ENCODE measurements at places on chromosomes 11 and 22.

DNA sequence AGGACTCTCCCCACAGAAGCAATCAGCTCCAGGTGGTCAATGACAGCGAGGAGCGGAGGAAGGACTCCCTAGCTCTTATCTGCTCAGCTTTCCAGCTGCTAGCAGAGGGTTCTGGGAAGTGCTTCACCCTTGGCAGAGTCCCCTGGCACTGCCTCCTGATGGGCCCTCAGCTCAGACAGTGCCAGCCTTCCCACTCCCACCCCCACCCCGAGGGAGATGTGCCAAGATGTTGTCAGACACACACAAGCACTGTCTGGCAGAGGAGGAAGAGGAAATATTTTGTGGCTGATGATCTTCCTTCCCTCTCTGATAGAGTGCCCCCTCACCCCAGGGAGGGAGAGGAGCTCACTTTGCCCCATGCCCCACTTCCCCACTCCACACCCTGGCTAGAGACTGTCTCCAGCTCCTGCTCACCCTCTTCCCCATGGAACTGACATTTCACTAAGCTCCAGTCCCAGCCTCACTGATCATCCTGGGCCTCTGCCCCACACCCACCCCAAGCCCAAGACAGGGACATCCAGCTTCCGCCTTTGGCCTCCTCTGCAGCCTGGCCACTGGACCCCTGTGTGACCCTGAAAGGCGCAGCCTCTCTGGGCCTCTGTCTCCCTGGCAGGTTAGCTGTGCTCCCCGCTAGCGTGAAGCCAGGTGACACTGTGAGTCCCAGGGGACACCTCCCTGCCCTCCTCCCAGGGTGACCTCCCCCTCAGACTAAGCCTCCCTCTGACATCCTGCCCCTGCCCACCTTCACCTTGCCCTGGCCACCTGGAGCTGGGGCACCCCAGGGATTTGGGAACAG is 44.5 kb downstream of the SLCO2B1 start:
- peak; percentile 40 for DNase-seq

GRCh38 chr11:7311903-7312302 is 60.2 kb downstream of the SYT9 start:
- no peak for DNase-seq

DNA sequence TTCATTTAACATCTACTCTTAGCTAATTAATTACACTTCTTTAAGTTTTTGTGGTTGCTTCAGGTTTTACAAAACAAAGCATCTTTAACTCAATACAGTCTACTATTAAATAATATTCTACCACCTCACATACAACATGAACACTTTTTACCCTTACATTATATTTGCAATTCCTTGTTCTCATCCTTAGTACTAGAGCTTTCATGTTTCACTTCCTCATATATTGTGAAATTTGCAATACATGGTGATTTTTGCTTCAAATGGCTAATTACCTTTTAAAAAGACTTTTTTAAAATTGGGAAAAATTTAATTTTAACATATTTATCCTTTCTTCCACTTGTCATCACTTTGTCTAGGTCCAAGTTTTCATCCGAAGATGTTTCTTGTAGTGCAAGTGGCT is 37.5 kb downstream of the RSF1 start:
- no peak for DNase-seq

DNA sequence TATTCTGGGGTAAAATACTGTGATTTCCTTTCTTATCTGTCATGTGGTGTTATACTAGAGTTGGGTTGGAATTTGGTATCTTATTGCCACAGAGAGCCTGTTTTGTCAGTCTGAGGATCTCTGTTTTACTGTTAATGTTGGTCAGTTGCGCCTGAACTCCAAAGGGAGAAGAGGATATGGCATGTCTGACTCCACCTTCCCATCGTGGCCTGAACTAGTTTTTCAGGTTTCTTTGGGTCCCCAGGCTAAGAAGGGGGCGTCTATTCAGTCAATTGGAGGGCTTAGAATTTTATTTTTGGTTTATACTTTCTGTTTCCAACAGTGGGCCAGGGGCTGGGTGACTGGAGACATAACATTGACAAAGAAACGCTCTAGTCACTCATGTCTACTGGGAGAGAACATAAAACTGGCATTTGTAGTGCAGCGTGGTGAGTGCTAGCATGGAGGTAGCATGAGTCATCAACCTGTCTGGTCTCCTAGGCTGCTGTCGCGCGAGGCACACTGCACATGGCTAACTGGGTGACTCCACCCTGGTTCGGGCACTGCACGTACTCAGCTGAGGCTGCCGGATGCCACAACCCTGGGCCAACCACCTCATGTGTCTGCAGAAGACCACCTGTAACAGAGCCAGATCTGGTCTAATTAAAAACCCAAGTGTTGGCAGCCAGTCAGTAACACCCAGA is 120.1 kb upstream of the OR9Q1 start:
- peak; percentile 73 for DNase-seq

DNA sequence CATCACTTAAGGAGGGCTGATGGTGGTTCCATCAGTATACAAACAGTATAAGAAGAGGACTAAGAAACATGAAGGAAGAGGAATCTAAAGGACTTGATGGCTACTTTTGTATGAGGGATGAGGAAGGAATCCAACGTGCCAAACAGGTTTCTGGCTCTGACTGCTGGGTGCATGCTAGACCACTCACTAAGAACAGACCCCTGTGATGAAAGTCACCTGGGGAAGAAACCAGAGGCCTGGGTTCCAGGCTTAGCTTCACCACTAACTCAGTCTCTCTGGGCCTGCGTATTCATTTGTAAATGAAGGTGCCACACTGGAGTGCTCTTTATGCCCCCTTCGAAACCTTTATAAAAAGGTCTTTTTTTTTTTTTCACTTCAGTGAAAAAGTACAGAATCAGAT is 55.1 kb downstream of the AAMDC start:
- DNase-seq, result no peak

DNA sequence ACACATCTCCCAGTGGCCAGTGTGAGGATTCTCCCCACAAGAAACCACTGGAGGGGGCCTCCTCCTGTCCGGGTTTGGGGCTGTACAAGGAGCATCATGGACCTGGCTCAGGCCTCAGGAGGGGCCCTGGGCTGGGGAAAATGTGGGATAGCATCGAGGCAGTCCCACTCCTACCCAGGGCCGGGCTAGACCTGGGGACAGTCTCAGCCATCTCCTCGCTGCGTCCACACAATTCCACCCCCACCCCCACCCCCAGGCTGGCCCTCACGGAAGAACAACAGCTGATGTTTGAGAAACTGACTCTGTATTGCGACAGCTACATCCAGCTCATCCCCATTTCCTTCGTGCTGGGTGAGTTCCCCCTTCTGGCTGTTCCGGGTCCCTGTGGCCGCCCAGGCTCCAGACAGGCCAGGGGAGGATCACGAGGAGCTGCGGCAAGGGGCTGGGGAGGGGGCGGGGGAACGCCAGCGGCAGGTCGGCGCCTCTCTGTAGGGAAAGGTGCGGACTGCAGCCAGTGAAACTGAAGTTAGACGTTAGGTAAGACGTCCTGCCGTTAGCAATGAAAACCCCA is 4.8 kb downstream of the BEST1 start:
- DNase-seq, result peak; percentile 48

- no peak for DNase-seq
Observed at GRCh38 chr11:72179804-72180396, 12.0 kb upstream of the FOLR1 start.

DNA sequence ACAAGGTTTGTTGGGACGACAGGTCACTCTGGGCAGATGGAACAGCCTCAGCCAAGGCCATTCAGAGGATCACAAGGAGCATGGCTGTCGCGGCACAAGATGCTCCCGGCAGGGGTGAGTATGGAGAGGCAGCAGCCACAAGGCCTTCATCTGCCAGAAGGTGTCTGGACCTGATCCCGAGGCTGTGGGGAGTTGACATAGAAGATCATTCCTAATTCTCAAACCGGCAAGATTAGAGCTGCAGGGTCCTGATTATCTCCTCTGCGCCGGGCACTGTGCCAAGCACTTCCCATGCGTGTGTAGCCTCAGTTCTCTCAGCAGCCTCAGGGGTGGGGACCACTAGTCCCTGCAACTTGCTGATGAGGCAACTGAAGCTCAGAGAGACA is 32.3 kb upstream of the RFPL3 start:
- no peak for DNase-seq

DNA sequence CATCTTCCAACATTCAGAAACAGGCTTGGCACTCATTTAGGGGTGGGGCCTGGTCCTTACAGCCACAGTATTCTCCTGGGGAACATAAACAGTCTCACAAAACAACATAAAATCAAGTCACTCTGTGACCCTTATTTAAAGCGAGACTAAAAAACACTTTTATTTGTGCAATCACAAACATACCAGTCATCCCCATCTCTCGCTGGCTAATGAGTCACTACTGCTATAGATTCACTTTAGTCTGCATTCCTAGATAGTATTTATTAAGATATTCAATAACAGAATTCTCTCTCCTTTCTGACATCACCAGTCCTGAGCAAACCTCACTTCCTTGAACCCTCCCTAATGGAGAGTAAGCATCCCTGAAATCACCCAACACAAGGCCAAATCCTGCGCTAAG is 68.0 kb downstream of the ZBTB44 start:
- no peak for DNase-seq

- DNase-seq, result peak; percentile 94
Observed at GRCh38 chr22:37599153-37599552, 9.5 kb upstream of the GGA1 start.

DNA sequence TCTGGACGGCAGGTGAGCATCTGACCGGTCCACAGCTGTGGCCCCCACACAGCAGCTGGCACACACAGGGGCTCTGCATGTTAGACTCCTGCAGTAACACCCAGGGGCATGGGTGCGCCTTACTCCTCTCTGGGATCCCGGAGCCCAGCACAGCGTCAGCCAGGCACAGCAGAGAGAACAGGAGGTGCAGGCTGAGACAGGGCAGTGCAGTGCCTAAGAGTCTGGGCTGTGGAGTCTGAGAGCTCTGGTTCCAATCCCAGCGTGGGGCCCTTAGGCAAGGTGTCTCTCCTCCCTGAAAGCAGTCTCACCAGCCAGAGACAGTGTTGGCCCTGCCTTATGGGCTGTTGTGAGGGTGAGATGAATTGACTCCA is 2.3 kb downstream of the NUDT8 start:
- DNase-seq, result no peak

DNA sequence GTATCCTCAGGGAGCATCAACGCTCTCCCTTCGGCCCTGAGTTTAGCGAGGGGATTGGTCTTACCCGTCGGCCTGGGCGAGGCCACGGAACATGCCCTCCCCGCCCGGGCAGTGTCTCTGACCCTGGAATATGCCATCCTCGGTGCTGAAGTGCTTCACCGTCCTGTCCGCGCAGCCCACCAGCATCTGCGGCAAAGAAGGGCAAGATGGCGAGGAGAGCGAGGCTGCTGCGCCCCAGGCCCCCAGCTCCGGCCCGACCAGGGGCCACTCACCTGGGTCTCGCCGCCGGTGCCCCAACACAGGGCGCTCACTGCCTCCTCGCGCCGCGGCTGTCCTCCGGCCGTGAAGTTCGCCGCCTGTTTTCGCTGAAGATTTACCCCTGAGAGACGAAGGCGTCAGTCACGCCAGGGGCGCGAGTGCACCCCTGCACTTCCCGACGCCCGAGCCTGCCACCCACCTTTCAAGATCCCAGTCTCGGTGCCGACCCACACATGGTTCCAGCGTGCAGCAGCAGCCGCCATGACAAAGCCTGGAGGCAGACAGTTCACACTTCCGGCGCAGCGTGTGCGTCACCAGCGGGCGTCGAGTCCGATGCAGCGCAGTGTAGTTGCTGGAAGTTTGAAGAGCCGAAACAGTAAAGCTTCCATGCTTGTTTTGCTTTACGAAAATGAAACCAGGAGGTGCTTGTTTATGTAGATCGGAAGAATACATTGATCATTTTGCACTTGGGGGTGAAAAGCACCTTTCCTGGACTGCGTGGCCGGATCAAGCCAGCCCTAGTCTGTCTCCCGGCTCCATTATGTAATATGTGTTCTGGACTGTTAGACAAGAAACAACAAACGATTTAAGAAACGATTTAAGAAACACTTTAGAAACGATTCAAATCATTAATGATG is at the start of gene WDR74:
Gene WDR74, minus strand, starts transcription at position 541 of the 896 bp plus-strand sequence. Its CDS starts 20 bp downstream, at position 521.
- DNase-seq, result peak; percentile 97

DNA sequence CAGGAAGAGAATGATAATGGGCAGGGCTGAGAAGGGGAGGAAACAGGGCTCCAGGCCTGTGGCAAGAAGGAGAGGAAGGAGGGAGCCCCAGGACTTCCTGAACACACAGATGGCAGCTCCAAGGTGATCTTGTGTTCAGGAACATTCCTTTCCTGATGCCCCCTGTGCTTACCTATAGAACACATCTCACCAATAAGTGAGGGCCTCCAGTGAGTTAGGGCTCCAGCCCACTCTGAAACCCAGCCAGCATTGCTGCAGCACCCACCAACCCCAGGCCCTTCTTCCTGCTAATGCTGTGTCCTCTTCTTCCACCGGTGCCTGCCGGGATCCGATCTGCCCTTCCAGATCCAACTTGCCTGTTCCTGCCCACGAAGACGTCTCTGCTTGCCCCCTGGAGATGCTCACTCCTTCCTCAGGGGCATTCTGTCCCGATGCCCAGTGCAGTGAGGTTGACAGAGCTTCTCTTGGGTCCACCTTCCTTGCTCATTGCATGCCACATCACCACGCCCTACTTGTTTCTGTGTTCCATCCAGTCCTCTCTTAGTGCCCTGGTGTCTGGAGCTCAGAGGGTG is 17.4 kb downstream of the ANKK1 start:
- DNase-seq, result no peak

DNA sequence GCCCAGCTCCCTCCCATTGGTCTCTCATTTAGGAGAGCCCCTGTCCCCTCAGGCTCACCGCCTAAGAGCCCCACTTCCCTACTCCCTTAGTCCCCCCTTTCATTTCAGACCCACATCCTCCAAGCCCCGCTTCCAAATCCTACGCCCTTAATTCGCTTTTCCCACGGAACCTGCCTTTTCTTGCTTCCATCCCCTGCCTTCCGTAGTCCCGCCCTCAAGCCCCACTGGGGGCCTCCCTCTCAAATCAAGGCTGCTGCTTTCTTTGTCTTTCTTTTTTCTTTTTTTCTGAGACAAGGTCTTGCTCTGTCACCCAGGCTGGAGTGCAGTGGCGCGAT is 396 bp downstream of the CCDC157 start:
- no peak for DNase-seq

GRCh38 chr22:20431511-20432192 is 6.0 kb downstream of the SCARF2 start:
- DNase-seq, result no peak

DNA sequence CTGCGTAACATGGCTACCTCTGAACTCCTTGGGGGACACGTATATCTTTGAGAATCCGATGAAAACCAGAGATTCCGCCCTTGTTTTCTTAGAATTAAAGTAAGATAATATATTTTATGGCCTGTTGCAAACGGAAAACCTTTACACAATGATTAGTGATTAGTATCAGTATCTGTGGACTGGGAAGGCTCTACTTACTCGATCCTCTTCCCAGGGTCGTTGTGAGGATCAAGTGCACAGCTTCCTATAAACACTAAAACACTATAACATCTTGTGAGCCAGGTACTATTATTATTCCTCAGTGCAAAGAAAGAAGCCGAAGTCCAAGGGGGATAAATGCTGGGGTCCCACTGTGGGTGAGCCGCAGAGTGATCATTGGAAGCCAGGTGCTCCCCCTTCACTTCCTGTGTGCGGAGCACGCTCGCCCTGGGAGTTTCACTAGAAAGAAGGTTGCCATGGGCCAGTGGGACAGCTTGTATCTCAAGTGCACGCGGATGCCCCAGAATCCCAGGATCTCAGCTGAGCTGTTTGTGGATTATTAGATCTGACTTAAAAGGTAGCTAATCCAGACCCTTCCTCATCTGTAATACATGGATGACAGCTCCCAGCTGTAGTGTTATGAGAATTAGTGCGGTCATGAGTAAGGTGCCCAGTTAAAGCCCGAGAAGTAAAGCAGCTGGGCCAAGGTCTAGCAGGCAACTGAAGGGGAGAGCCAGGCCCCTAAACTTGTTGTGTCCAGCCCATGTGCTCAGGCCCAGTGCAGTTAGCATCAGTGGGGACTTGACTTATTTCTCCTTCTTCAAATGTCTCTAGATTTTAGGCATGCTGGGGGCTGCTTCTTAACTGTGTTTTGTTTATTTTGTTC is 839 bp downstream of the CBY1 start:
- peak; percentile 38 for DNase-seq

- no peak for DNase-seq
Observed at GRCh38 chr11:68542617-68543016, 82.1 kb downstream of the PPP6R3 start.
